ENCODE measurements at places on chromosomes 2 and 18.
A peak's percentile ranks its signal among the peaks of the same experiment; 100 is the strongest.

GRCh38 chr18:51568151-51568550 lies 370.7 kb upstream of the MEX3C start:
- DNase-seq, result no peak

- no peak for DNase-seq
These were observed 66.0 kb upstream of the MYCN start for GRCh38 chr2:15874321-15874720.

GRCh38 chr2:176405477-176405876 lies 136.2 kb downstream of the MTX2 start:
- no peak for DNase-seq

GRCh38 chr2:174340400-174341292 lies 5.9 kb downstream of the SP9 start:
- DNase-seq, result no peak

DNA sequence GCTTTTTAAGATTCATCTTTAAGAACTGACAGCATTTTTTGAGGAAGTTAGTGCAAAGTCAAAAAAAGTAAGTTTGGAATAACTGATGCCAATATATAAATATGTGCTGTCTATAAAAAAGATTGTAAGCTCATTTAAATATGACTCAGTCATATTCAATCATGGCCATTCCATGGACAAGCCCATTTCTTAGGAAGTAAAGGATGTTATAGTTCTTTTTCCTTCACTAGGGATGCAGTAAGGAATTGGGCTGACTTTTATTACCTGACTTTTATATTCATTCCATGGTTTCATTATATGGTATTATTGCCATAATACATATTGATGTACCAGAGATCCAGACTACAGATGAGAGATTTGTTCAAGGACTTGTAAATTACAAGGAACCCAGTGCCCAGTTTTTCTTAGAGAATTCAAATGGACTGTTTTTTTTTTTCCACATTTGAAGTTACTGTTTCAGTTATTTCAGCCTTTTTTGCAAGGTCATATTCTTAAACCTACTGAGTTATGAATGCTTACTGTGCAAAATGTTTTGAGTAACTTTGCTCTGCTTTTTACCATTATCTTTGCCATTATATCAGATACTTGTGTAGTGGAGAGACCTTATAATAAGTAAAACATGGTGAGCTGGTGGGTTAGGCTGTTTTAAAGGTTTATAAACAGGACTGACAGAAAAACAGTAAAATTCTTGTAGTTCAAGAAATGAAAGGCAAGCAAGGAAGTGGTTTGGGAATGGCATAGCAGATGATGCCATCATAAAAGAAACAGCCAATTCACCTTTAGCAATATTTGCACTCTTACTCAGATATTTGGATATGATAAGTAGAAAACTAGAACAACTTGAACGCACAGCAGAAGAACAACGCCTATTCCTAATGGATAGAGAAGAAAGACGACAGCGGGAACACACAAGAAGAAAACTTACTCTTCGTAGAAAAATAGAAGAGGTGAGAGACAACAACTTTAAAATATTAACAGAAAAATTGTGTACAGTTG lies 7.6 kb downstream of the FSIP2 start:
- DNase-seq, result no peak

GRCh38 chr18:56431551-56431950 lies 206.8 kb downstream of the TXNL1 start:
- no peak for DNase-seq

DNA sequence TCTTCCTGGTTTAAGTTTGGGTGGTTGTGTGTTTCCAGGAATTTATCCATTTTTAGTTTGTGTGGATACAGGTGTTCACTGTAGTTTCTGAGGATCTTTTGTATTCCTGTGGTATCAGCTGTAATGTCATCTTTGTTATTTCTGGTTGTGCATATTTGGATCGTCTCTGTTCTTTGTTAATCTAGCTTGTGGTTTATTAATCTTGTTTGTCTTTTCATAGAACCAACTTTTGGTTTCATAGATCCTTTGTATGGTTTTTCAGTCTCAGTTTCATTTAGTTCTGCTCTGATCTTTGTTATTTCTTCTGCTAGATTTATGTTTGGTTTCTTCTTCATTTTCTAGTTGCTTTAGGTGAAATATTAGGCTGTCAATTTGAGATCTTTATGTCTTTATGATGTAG lies 202.4 kb upstream of the ZSWIM2 start:
- no peak for DNase-seq

GRCh38 chr2:213066443-213066743 lies 85.0 kb downstream of the IKZF2 start:
- no peak for DNase-seq

DNA sequence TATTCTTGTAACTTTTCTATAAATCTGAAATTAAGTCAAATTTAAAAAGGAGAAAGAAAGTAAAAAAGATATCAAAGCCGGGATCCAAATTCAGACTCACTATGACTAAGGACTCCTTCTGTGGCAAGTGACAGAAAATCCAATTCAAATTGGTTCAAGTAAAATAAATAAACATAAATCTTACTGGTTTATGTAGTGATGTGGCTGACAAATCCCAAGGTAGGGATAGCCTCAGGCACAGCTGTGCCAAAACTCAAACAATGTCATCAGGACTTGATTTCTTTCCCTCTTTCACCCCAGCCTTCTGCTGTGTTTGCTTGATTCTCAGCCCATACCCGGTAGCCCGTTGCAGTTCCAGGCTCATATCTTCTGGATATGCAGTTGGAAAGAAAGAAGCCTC lies 284.6 kb downstream of the SP3 start:
- no peak for DNase-seq

DNA sequence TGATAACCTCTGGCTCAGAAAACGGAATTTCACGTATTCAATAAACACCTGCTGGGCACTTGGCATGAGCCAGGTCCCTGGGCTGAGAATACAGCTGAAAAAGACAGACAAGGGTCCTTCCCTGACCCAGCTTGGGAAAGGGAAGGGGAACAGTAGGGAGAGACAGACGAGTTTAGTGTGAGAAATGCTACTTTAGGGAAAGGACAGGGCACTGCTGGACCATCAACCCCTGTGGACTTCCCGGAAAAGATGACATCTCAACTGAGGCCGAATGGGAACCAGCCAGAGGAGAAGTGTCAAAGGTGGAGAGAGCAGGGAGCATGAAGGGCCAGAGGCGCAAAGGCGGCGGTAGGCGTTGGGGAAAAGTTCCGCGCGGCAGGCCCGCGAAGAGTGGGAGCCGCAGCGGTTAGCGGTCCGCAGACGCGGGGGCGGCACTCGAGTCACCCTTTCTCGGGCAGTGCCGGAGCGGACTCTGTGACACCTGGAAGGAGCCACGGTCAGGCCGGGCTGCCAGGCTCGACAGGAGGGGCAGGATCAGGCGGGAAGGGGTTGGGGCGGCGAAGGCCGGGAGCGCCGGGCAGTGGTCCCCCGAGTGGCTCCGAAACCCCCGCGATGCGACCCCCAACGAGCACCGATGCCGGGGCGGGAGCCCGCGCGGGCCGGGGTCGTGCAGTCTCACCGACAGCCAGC lies 519 bp downstream of the TEX261 start:
- no peak for DNase-seq

DNA sequence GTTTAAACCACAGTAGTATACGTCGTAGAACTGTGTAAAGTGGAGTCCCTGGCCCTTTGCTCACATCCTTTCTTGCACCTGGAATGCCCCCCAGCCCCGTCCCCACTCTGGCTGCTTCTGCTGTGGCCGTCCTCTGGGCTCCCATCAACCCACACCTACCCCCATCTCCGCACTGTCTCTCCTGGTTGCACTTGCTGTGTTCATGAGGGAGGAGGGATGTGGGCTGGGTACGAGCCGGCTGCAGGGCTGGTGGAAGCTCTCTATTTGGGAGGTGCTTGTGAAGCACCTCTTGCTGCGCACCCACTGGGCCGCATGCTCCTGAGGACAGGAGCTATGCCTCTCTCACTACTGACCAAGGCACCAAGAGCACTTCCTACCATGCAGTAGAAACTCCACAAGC lies 5.1 kb downstream of the OR6B3 start:
- DNase-seq, result no peak

DNA sequence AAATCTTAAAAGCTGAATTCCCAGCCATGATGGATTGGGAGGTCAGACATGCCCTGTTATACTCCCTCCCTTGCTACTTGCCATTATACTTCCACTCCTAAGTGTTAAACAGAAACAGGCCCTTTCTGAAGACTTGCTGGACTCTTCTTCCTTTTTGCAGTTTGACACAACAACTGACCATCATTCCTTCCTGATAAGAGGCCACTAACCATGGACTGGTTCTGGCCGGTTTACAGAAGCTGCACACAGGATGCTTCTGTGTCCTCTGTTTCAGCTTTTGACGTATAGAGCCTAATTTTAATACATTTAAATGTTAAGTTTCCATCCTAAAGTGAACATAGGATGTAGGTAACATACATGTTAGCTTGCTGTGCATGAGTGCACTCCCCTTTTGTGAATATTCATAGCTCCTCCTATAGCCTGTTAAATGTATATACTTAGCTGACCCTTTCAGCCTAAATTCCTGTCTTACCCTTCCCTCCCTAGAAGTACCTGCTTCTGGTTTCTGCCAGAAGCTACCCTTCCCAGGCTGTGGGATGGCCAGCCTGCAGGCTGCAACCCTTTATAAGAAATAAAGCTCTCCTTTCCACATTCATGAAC lies 13.2 kb downstream of the FBXO48 start:
- DNase-seq, result no peak

GRCh38 chr2:169828141-169828811 lies 1.0 kb downstream of the UBR3 start:
- peak; percentile 21 for DNase-seq

GRCh38 chr2:96549967-96550786 lies 13.6 kb downstream of the ARID5A start:
- DNase-seq, result no peak

GRCh38 chr2:47721296-47721695 lies 61.6 kb upstream of the MSH6 start:
- DNase-seq, result no peak

DNA sequence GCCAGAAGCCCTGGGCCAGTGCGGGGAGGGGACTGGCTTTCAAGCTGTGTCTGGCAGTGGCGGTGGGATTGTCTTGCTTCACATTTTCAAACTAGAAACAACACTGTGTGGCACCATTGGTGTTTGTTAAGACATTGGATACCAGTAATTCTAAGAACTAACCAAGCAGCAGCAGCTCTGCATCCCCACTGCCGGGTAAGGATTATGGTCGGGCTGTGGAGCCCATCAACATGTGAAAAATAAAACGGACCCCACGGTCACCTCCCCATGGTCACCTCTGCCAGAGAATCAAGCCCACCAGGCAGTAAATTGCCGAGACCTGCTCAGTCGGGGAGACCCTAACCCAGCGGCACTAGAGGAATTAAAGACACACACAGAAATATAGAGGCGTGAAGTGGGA lies 65.3 kb downstream of the C18orf63 start:
- DNase-seq, result no peak

DNA sequence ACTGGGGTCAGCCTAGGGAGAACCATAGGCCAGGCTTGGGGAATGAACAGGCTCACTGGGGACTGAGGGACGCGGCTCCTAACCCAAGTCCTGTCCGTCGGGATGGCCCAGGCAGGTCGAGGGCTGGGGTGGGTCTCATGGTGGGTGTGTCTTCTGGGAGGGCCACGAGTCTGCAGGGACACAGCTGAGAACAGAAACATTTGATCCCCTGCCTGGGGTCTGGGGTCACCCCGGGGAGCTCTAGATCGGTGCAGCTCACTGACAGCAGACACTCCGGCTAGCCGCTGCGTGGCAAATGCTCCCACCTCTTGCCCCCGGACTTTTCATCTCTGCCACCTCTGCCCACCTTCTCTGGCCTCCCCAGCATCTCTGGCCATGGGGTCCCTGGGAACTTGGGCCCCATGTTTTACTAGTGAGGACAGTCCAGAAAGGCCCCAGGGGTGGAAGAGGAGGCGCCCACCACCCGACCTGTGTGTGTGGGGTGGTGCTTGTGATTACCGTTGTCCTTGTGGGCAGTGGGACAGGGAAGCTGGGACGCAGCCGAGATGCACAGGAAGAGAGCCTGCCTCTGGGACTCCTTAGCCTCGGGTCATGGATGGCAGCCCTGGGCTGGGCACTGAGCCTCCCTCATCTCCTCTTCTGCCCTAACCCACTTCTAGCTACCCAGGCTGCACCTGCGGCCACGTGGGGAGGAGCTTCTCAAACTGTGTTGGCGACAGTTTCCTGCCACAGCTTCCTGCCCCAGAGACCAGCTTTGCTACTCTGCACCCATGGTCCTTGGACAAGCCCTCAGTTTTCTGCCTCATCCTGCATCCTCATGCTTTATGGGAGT lies 4.9 kb downstream of the ZAP70 start:
- peak; percentile 53 for DNase-seq

GRCh38 chr2:128603411-128603924 lies 284.8 kb upstream of the HS6ST1 start:
- no peak for DNase-seq

DNA sequence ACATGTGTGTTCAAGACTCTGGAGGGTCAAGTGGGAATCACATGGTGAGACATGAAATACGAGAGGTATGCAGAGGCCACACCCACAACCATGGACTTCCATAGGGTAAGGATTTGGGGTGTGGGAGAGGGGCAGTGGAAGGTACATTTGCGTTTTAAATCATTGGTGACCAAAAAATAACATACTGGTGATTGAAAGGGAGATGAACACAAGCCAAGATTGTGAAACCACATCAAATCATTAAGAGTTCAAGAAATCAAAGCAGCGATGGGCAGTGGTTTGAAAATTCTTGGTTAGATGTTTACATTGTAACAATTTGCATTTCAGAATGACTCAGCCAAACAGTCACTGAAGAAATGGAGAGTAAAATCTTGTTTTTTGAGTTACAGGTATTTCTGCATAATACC lies 1.9 kb upstream of the CABYR start:
- DNase-seq, result no peak

DNA sequence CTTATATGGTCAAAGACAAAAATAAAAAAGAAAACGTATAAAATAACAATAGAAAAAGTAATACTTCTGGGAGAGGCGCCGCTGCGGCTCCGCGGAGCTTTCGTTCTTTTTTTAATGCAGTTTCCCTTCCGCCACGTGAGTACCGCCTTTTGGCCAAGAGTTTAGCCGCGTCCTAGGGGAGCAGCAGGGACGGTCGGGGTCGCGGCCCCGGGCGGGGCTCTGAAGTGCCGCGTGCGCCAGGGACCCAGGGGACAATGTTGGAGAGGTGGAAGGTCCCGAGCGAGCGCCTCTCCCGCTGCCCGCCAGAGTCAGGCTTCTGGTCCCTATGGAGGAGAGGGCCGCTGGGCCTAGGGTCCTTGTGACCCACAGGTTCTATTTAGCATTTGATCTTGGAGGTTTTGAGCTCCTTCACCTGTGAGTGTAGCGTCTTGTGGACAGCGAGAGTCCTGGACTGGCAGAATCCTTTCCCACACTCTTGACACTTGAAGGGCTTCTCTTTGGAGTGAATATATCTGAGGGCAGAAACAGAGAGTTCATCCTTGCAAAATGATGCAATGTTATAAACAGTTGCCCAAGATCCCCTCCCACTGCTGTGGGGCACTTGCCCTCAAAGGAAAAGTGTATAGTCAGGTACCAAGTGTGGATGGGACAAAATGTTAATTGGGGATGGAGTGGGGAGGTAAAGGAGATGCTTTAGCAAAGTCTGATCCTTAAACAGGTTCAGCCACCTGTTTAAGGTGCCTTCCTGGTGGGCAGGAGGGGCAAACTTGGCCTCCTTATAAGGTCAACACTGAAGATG lies 6.3 kb downstream of the OSR1 start:
- DNase-seq, result no peak

Measured in stimulated activated CD8-positive, alpha-beta memory T cell treated with anti-CD3 and anti-CD28 coated beads, Interleukin-7, amount 100 ng/mL, for 1 hour (primary cell).